Endothelial cell (in vitro differentiated cells): ENCODE measurements at places on chromosomes 7 and 10.

DNA sequence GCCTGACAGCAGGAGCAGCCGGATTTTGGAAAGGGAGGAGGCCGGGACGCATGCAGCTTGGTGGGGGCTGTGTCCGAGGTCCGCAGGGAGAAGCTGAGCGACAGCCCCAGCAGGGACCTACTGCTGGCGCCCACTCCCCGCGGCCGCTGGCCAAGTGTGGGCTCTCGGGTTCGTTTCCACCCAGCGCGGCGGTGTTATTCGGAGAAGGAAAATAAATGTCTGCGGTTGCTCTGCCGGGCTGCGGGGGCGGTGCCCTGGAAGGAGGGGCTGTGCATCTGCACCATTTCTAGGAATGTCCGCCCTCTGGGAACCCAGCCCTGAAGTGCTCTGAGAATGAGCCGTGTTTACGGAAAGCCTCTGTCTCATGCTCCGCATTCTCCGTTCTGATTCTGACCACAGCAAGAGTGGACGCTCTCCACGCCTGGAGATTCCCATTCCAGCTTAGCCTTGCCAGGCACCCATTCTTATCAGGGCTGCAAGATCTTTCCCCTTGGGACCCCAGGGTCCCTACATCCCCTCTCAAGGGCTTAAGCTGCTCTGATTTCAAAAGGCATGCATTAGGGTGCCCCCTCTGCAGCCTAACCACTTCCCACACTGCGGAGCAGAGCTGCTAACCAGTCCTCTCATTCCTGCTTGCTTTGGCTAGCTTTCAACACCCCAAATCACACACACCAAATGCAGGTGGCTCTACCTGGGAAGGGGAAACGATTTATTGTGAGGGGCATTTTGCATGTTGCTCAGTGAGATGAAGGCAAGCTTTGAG lies 256.6 kb upstream of the GLI3 start:
- peaks cover 3% of the 10 kb centered on the region for H3K27me3 ChIP-seq
- peak; percentile 53 for DNase-seq
- H3K4me3 ChIP-seq = peak overlapping the region; percentile 86
- H3K4me1 ChIP-seq = peaks cover 7% of the 10 kb centered on the region

DNA sequence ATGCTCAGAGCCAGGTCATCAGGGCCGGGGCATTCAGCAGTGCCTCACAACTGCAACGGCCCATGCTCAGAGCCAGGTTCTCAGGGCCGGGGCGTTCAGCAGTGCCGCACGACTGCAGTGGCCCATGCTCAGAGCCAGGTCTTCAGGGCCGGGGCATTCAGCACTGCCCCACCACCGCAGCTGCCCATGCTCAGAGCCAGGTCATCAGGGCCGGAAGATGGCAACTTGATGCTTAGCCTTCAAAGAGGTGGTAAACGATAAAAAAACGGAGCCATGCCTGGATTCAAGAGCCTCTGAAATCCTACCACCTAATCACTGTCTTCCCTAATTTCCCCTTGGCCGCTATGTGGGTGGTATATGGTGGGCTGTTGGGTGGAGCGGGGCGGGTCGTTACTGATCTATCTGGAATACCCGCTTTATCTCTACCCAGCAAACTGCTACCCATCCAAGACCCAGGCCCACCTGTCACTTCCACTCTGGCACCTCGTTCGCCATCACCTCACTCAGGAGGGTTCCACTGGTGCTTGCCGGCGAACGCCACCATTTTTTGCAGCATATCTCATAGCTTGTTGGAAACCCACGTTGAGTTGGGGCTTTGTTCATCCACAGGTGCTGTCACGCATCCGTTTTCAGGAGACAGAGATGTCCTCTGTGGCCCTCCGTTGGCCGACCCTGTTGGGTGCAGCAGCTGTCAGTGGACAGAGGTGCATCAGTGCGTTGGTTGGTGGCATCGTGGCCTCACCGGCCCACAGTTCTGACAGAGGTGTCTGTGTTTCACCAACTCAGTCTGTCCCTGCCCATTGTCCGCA lies 221.1 kb downstream of the EBF3 start:
- peaks cover 6% of the 10 kb centered on the region for H3K36me3 ChIP-seq
- no peak overlapping the region for H3K27ac ChIP-seq
- no peak for DNase-seq
- peaks cover 4% of the 10 kb centered on the region for H3K4me1 ChIP-seq
- no peak overlapping the region for H3K4me3 ChIP-seq

DNA sequence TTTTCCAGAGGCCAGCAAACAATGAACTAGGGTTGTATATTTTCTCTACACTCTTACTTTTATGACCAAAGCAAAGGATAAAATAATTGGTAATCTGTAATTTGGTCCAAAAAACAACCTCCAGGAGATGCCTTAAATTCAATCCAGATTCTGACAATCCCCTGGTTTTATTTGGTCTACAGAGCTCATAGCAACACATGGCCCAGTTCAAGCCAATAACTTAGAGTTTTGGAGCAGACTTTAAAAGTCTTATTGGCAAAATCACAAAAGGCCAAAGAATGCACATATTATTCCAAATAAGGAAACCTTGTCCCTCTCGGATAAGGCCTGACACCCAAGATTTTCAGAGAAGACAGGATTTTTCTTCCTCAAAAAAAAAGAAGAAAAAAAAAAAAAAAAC lies 51.9 kb downstream of the SORBS1 start:
- peaks cover 6% of the 10 kb centered on the region for H3K27me3 ChIP-seq
- no peak overlapping the region for H3K4me3 ChIP-seq
- peaks cover 4% of the 10 kb centered on the region for H3K36me3 ChIP-seq

GRCh38 chr7:51141451-51142003 lies 175.1 kb downstream of the COBL start:
- no peak overlapping the region for H3K4me3 ChIP-seq
- peak overlapping the region; percentile 75 for H3K27ac ChIP-seq
- H3K27me3 ChIP-seq = peaks cover 8% of the 10 kb centered on the region
- DNase-seq = peak; percentile 22
- H3K36me3 ChIP-seq = peaks cover 3% of the 10 kb centered on the region

DNA sequence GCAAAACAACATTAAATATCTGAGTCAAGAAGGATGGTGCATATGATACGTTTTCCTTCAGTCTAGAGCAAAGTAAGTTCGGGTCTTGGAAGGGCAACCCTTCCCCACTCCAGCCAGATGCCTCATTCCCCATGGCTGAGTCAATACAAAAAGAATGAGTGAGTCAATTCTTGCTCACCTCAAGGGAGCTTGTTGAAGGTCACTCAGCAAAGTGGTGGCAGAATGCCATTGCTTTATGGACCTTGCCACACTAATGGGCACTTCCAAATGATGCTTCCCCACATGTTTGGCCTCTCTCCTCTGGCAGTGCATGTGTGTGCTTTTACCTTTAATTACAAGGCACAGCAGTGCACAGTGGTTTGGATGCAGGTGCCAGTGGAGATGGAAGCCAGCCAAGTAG lies 296.5 kb downstream of the SORCS3 start:
- H3K4me1 ChIP-seq = no peaks in the 10 kb centered on the region
- no peak for DNase-seq
- no peak overlapping the region for H3K27ac ChIP-seq
- no peaks in the 10 kb centered on the region for H3K36me3 ChIP-seq

DNA sequence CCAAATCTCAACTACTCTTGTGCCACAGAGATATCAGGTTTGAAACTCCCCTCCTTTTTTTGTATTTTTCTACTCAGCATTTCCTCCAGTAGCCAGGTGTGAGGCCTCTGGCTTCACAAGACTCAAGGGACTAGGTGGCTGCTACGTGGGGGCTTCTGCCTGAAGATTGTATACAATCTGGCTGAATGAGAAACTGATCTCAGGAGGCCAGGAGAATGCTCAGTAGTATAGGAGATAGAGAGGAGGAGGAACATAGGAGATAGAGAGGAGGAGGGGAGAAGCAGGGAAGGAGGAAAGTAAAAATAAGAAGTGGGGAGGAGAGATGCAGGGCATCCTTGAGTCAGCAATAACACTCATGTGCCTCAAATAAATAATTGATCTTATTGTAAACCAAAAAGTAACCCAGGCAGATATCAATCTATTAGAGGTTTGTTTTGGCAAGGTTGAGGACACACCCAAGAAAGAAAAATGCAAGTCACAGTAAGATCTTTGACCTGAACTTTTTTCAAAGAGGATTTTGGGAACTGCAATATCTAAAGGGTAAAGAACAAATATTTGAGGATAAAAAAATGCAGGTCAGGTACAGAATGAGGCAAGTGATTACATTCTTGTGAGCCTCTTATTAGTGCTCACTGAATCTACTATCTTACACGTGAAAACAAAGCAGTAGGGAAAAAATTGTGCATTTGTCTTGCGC lies 36.8 kb downstream of the AKR1C8 start:
- H3K4me3 ChIP-seq = no peak overlapping the region
- H3K27ac ChIP-seq = no peak overlapping the region
- H3K27me3 ChIP-seq = no peaks in the 10 kb centered on the region
- no peak for DNase-seq
- no peaks in the 10 kb centered on the region for H3K36me3 ChIP-seq
- H3K4me1 ChIP-seq = no peaks in the 10 kb centered on the region
